ENCODE measurements at places on chromosomes 1 and 21. TPM values are rescaled to one million over a fixed set of nuclear protein-coding genes. Genes with fewer than 3 reads are reported as not detected.

- no peak for DNase-seq
Observed at GRCh38 chr21:35294231-35294898, 245.3 kb upstream of the RUNX1 start.

HPDL gene
- total RNA-seq, result 0.18 TPM

DNA sequence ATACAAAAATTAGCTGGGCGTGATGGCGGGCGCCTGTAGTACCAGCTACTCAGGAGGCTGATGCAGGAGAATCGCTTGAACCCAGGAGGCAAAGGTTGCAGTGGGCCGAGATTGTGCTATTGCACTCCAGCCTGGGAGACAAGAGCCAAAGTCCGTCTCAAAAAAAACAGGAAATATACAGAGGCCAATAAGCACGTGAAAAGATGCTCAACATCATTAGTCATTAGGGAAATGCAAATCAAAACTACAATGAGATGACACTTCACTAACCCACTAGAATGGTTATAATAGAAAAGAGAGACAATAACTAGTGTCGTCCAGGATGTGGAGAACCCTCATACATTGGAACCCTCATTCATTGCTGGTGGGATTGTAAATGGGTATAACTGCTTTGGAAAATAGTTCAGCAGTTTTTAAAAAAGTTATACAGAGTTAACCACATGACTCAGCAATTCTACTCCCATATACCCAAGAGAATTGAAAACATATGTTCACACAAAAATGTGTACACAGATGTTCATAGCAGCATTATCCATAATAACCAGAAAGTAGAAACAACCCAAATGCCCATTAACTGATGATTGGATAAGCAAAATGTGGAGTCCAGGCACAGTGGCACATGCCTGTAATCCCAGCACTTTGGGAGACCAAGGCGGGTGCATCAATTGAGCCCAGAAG, 6.4 kb upstream of the E2F2 start:
- no peak for DNase-seq

DNA sequence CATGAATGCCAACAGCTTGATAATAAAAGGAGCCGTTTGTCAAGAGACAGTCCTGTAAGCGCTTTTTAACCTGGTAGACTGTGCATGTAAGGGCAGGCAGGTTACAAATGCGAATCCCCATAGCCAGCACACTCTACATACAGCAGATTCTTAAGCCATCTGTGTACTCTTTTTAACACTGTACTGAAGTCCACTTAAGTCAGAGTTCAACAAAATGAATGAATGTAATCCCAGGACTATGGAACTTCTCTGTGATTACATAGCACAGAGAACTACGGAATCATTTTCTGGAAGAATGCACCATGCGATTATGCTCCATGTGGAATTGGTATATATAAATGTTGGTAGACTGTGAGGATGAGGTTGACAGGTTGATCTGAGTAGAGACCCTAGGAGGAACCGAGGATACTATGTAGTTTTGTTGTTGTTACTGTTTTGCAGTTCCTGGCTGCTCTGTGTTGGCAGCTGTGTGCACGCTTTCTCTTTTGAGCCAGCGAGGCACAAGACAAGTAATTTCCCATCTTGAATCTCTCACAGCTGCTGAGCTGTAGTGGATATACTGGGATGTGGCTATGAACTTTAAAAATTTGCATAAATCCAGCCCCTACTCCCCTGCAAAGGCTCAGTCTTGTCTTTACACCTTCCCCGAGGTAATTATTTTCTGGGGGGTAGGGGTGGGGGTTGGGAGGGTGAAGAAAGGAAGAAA, 21.9 kb downstream of the LRRC8D start:
- DNase-seq, result no peak

DNA sequence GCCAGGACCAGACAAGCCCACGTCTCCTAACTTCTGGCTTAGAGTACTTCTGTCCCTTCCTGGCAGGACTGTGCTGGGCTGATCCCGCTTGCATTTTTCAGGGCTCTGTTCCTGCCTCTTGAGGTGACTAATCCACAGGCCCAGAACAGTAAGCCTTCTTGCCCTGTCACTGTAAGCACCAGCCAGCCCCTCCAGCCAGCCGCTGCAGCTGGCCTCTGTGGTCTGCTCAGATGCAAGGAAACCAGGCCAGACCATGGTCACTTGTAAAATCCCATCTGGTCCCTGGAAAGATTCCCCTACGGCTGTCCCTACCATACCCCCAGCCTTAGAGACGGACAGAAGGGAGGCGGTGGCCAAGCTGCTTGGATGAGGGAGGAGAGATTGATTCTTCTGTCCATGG, 74.2 kb downstream of the KIRREL1 start:
- DNase-seq, result no peak

CD160 gene
- 0.18 TPM for total RNA-seq

GRCh38 chr21:25638660-25639550, at the start of gene JAM2:
JAM2 (plus strand) TSS chr21:25639258; CDS start chr21:25639822, 564 bp downstream.
- DNase-seq, result no peak

DNA sequence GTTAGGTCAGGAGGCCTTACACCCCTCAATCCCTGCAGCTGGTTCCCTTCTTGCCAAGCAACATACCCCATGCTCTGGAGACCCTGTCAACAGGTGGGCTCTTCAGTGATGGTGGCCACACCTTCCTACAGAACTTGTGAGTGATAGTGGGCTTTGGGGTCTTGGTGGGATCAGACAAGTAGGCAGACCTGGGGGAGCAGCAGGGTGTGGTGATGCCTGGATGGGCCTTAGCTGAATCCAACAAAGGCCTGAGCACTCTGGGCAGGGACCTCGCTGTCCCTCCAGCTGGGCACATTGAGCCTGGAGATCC, 14.9 kb downstream of the FAAH start:
- DNase-seq, result no peak

GRCh38 chr1:87951409-87951808, 622.7 kb downstream of the LMO4 start:
- DNase-seq, result no peak

Data from SJSA1 (cell line).